ENCODE measurements at places on chromosomes 2 and 18.

GRCh38 chr18:74571895-74572680 lies 25.6 kb upstream of the ZNF407 start:
- DNase-seq, result no peak

DNA sequence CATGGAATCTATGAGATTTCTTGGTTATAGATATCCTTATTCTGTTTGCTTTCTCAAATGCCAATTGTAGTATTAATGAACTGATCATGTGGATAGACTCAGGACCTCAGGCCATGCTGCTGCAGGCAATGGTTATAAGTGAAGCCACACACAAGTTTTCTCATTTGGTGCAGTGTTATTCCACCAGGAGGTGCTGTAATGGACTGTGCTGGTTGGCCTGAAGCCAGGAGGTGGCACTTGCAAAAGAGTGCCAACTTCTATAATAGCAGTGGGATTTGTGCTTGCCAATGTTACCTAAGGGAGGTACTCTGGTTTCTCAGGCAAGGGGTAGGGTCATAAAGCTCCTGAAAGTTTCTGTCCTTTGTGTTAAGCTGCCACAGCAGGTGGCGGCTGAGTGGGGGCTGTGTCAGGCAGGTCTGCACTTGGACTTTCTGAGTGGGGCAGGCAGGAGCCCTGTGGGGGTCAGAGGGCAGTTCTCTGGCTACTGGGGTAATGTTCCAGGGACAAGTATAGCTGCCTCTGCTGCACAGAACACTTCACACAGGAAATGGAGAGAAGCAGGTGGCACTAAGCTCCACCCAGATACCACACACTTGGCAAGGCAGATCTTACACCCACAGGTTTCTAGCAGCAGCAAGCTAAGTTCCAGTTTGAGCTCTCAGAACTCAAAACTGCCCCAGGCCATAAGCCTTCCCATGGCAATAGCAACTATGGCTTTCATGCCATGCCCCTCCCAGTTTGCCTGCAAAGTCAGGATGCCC lies 352.6 kb upstream of the CWC22 start:
- no peak for DNase-seq

DNA sequence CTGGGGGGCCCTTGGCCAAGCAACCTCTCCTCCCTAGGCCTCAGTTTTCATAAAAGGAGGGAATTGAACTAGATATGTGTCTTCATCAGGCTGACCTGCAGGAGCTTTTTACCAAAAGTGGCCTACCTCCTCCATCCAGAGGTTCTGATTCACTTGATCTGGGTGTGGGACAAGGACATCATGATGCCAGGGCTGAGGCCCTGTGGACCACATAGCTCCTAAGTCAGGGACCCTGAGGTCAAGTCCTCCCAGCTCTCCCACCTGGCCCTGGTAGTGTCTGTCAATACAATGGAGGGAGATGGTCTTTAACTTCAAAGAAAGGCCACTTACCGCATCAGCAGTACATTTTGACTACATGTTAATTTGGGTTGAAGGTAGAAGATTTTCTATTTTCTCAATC lies 10.4 kb downstream of the IL1RN start:
- no peak for DNase-seq

DNA sequence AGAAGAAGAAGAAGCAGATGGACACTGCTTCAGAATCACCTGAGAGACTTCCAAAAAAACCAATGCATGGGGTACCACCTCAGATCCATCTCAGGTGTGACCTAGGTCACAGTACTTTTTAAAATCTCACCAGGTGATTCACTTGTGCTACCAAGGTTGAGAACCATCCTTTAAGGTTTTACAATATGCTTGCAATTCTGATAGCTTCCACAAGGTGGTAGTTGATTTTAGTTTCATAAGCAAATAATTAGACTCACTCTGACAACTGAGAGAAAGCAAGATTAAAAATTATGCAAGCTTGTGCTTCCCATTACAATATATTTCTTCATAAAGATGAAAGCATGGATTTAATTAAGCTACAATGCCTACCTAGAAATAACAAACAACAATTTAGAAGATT lies 355.1 kb downstream of the EN1 start:
- no peak for DNase-seq

GRCh38 chr2:17912266-17912691 lies 33.8 kb downstream of the KCNS3 start:
- DNase-seq, result no peak

- DNase-seq, result no peak
Measured at GRCh38 chr2:105377871-105378270, 21.0 kb downstream of the FHL2 start.

DNA sequence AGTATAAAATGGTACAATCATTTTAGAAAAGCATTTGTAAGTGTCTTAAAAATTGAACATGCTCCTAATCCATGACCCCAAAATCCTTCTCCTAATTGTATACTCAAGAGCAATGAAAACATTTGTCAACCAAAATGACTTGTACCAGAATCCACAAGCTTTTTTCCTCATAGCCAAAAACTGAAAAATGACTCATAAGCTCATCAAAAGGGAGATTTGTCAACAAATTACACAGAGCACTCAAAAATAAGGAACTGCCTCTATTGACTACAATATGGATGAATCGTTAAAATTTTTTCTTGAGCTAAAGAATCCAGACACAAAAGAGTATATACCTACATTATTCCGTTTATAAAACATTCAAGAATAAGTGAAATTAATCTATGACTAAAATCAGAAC lies 544.8 kb downstream of the ARHGAP15 start:
- no peak for DNase-seq

- no peak for DNase-seq
Measured at GRCh38 chr2:177746358-177746757, 326.2 kb downstream of the PDE11A start.

DNA sequence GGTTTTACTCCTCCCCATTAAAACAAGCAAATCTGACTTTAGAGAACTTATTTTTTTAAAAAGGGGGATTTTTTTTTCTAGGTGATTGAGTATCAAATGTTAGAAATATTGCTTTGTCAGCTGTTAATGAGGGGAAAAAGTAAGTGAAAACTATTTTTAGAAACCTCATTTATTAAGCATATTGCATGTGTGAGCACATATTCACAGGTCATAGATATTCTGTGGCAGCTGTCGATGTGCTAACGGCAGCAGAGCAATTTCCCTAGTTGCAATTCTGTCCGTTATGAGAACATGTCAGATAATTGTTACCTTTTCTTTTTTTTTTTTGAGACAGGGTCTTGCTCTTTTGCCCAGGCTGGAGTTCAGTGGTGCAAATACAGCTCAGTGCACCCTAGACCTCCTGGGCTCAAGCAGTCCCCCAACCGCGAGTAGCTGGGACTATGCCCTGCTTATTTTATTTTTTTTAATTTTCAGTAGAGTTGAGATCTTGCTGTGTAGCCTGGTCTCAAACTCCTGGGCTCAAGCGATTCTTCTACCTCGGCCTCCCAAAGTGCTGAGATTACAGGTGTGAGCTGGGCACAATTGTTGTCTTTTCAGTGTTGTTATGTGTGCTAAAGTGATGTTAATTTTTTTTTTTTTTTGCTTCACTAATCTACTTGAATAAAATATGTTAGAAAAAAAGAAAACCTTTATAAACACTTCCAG lies 69.8 kb downstream of the MTA3 start:
- DNase-seq, result no peak

DNA sequence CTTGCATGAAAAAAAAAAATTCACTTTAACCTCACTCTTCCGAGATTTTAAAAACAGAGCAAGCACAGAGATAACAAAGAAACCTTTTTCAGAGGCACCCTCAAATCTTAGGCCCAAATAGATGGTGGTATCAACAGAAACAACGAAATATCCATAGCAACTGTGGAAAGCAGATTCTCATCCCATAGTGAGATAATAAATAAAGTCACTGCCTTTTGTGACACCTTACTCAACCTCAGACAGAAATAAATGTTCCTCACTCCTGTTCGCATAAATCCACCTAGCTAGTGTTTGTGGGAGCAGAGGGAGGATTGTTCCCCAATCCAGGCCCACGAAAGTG lies 60.9 kb upstream of the RTN4 start:
- DNase-seq, result no peak

GRCh38 chr2:226002438-226002837 lies 602.9 kb downstream of the NYAP2 start:
- DNase-seq, result no peak

- DNase-seq, result no peak
Measured at GRCh38 chr2:40592218-40592617, 140.3 kb upstream of the SLC8A1 start.

DNA sequence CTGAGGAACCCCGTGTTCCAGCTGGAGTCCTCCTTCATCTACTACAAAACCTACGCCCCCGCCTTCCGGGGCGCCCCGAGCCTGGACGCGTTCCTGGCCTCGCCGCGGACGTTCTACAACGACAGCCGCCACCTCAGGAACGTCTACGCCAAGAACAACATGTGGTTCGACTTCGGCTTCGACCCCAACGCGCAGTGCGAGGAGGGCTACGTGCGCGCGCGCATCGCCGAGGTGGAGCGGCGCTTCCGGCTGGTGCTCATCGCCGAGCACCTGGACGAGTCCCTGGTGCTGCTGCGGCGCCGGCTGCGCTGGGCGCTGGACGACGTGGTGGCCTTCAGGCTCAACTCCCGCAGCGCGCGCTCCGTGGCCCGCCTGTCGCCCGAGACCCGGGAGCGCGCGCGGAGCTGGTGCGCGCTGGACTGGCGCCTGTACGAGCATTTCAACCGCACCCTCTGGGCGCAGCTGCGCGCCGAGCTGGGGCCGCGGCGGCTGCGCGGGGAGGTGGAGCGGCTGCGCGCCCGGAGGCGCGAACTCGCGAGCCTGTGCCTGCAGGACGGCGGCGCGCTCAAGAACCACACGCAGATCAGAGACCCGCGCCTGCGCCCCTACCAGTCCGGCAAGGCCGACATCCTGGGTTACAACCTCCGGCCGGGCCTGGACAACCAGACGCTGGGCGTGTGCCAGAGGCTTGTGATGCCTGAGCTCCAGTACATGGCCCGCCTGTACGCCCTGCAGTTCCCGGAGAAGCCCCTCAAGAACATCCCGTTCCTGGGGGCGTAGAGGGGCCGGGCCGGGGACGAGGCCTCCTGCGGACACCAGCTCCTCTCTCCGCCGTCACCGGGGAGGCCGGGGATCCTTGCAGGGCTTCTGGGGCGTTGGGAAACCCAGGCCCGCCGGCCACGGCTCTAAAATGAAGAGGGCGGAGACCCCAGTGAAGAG lies 5.3 kb upstream of the NEU4 start:
- DNase-seq, result no peak

GRCh38 chr2:42754021-42754775 lies 9.7 kb downstream of the OXER1 start:
- no peak for DNase-seq

DNA sequence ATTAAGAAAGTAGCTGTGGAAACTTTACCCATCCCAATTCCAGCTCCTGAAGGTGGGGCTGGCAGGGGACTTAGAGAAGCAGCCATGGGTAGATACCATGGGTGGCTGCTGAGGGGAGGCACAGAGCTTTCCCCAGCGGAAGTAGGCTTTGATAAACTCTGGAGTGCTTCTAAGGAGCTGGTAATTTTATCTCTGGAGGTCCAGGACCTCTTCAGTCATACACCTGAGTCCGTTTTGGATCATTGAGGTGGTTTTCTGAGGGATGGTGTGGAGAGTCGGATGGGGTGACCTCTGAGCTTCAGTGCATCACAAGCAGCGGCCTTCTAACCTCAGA lies 36.7 kb upstream of the BMP10 start:
- DNase-seq, result no peak

DNA sequence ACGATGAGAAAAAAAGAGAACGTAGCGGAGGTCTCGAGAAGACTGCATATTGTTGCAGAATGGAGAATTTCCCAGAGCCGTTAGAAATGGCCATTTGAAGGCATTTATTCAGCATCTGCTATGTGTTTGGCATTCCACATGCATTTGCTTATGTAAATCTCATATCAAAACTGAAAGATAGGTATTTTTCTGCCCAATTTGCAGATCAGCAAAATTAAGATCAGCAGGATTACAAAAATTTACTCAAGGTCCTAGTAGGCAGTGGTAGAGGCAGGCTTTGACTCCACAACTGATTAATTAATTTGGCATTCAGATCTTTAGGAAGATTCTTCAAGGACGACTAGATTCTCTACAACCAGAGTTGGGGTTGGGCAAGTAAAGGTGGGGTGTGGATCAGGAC lies 1.8 kb upstream of the E2F6 start:
- DNase-seq, result no peak

DNA sequence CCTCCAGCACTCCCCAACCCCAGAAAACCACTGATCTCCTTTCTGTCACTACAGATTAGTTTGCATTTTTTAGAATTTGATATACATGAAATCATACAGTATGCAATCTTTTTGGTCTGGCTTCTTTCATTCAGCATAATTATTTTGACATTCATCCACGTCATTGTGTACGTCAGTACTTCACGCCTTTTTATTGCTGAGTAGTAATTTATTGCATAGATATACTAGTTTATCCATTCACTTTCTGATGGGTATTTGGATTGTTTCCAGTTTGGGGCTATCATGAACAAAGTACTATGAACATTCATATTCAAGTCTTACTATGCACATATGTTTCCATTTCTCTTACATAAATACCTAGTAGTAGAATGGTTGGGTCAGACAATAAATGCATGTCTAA lies 20.1 kb upstream of the CHN1 start:
- no peak for DNase-seq

DNA sequence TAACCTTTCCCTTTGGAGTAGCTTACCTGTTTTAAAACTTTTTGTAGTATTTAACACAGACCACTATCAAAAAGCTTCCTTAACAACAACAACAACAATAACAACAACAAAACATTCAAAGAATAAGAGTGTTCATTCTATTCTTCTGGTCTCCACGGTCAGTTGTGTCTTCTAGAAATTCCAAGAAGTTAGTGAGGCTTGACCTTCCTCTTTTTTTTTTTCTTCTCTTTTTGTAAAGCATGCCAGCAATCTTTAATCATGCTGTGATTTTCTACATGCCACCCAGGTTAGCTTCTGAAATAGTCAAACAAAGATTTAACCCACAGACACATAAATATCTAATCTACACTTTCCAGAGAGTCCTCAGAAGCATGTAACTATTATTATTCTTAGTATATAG lies 28.4 kb upstream of the KLHL14 start:
- no peak for DNase-seq

- no peak for DNase-seq
Measured at GRCh38 chr2:25304321-25304720, 37.4 kb downstream of the DNMT3A start.

DNA sequence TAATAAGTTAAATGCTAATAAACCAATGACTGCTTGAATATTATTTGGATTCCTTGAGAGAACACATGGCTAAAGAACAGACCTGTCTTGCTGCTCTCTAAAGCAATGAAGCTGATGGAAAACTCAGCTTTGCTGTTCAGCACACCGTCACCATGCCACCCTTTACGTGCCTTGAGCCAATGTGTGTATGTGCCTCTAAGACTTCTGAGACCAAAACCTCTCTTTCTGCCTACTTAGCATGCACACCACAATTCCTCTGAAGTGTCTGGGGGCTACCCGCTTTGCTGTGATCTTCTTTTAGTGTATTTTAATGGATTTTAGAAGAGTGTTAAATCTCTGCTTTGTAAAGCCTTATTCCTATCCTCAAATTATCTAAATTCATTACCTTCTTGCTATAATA lies 345.0 kb downstream of the DPP10 start:
- DNase-seq, result no peak

GRCh38 chr2:33373986-33374385 lies 102.5 kb upstream of the RASGRP3 start:
- no peak for DNase-seq

GRCh38 chr2:142944721-142945120 lies 67.3 kb downstream of the KYNU start:
- no peak for DNase-seq

GRCh38 chr2:31080361-31080760 lies 57.9 kb downstream of the GALNT14 start:
- no peak for DNase-seq

Measured in stimulated activated CD8-positive, alpha-beta memory T cell treated with anti-CD3 and anti-CD28 coated beads, Interleukin-15, amount 100 ng/mL, for 24 hours (primary cell).